ENCODE measurements at places on chromosomes 12 and 14.

GRCh38 chr12:87849074-87849473 lies 180.1 kb downstream of the C12orf50 start:
- no peak for DNase-seq

GRCh38 chr12:42992826-42993225 lies 403.3 kb upstream of the PRICKLE1 start:
- DNase-seq, result no peak

DNA sequence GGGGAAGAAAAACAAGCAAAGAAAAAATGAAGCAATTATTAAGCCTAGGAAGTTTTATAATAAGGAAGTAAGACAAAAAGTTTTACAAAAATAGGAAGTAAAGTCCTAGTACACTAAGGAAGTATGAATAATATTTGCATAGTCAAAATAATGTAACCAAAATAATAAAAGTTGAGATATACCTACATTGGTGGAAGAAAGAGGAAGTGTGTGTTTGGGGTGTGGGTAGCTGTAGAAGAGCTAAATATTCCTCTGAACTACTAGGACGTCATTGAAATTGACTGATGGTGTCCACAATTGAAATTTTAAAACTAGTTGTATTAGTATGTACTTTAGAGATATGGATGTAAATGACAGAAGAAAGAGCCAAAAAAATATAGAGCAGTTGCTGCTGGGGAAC lies 228.4 kb upstream of the OTX2 start:
- DNase-seq, result no peak

DNA sequence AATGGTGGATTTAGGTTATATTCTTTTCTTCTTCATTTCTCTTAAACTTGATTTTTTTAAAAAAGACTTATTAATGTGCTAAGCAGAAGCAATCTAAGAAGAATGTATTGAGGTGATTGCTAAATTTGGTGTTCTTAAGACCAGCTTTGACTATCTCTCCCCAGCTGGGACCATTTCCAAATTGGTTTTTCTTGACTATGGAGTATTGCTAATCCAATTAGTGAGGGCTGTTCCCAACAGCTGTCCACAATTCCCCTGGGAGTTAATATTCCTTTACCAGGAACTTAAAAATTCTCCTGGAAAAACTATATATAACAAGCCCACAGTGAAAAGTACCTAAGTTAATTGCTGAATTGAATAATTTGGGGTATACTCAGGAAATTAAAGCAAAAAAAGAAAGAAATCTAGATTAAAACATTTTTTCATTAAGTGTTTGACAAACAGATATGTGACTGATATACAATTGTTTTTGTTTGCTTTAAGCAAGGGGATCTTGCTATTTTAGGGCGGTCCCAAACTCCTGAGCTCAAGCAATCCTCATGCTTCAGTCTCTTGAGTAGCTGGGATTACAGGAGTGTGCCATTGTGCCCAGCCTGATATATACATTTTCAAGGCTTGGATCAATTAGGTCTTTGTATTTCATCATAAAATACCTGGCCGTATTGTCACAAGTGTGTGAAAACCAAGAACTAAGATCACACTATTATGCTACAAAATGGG lies 105.0 kb downstream of the FAR2 start:
- no peak for DNase-seq

- no peak for DNase-seq
Measured at GRCh38 chr14:55976655-55977054, 141.6 kb upstream of the PELI2 start.

GRCh38 chr12:76186131-76186906 lies 101.8 kb upstream of the NAP1L1 start:
- DNase-seq, result no peak

DNA sequence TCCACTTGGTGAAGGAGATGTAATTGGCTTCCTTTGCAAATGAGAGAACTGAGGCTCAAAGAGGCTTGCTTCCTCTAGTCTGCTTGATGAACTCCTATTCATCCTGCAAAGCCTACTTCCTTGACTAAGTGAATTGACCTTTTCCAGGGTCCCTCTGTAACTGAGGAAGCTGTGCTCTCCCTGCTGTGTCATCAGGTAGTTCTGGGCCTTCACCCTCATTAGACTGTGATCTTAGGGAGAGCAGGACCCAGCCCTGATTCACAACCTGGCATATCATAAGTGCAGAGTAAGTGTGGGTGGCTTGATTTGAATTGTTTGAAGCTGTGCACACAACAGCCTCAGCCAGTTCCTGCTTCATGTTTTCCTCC lies 16.3 kb downstream of the ASB2 start:
- peak; percentile 67 for DNase-seq

DNA sequence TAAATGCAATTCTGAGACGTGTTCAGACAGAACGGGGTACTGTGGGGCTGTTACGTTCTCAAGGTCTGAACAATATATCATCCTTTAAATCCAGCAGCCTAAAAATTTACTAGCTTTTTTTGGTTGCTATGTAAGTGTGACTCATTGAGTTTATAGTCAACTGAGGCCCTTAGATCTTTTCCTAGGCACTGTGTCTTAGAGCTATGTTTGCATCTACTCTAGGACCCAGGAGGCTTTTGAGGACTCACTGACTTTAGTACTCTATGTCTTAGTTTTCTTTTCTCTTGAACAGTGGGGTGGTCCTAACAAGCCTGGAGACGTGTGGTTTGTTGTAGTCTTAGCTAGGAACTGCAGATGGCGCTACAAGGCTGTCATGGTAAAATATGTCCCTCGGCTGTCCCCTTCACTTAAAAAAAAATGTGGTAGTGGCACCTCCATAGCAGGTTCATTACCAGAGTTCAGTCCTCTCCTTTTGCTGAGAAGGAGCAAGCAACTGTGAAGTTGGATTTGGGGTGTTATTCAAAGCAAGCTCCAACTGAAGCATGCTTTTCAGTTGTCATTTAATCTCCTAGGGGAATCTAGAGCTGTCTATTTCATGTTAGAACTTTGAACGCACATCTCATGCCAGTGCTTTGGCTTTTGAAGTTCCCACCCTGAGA lies 8.7 kb upstream of the SPATS2 start:
- DNase-seq, result peak; percentile 81

DNA sequence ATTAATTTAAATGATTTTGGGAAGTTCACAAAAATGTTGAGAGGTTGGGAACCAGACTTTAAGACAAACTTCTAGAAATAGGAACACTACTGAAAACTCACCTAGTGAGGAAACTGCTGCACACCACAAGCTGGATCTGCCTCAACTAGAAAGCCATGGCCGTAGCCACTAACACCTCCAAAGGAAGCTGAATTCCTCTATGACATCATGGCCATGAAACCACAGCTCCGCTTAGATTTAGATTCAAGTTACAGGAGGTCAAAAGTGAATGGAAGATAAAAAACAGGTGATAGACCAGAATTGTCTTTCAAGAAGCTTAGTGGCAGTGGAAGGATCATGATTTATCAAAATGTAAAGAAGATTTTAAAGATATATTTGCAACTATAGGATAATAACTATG lies 208.8 kb upstream of the ALG10 start:
- no peak for DNase-seq

DNA sequence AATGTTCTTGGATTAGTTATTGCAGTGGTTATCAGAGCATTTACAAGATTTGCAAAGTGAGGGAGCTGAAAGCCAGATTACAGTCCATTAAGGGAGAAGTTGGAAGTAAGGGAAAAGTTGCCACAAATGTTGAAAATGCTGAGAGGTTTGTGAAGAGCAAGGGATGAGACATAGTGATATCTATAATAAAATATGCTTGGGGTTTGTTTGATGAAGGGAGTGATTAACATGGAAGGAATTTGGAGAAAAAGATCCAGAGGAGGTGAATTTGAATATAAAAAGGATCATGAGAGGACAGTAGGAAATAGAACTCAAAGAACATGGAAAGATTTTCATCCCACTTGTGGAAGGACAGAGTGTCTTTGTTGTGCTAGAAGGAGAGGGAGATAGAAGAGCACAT lies 19.3 kb upstream of the CCER1 start:
- DNase-seq, result no peak

Data from SW480 (cell line).